ENCODE measurements at places on chromosomes 4 and X.

DNA sequence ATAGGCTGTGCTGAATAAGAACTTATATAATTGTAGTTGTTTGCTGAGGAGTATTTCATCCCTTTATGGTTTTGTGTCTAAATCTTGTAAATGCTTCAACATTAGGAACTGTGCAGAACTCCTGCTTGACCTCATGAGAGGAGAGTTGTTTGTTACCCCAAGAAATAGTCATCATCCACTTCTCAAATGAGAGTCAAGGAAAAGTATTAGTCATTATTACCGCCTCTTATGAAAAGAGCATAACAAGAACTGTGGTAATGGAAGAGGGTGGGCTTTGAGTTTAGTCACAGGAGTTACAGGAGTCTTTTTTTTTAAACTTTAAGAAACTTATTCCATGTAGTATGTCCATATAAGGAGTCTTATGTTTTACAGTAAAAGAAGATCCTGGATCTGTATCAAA lies 132.9 kb downstream of the RAP1GDS1 start:
- no peak for DNase-seq

DNA sequence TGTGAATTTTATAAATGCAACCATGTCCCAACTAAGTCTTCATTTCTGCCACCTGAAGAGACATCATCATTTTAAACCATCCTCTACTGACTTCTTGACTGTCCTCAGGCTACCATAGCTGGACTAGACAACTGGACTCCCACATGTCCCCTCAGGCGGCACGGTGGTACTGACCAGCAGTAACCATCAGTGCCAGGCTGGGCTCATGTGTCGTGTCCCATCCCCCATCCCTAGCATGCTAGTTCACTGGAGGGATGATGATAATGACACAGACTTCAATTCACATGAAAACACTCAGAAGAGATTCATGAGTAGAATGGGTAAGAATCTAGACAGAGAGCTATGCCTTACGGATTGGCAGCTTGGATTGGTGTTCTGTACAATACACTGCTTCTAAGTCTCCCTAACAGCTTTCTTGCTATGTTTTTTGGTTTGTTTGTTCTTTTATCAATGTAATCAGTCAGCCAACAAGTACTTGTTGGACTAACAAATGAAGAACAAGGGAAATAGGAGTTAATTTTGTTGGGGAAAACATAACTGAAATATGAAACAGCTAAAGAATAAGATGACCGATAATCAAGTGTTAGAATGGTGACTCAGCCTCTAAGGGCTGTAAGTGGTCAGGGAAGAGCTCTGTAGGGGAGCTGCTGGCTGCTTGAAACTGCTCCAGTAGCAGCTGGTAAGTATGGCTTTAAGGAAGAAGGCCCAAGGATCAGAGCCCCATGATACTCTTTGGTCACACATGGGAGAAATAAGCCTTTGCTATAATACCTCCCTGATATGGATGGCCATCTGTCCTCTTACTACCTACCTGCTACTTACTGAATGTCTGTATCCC lies 10.3 kb downstream of the ZDHHC9 start:
- no peak for DNase-seq

DNA sequence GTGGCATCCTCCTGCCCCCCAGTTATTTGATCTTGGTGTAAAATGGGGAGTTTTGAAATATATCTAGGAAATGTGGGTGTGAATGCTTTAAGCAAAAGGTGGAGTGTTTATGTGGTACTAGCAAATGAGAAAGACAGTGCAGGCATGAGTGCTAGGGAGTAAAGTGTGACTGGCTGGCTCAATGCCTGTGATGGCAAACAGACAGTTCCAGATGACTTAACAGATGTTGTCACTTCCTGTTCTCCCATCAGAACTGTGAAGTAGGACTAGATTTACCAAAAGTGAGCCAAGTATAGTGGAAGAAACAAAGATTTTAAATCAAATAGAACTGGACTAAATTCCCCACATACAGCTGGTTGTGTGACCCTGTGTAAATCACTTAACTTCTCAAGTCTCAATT lies 8.4 kb upstream of the AMOT start:
- DNase-seq, result no peak

- no peak for DNase-seq
These were observed 34.0 kb downstream of the BANK1 start for GRCh38 chr4:101824500-101824899.

DNA sequence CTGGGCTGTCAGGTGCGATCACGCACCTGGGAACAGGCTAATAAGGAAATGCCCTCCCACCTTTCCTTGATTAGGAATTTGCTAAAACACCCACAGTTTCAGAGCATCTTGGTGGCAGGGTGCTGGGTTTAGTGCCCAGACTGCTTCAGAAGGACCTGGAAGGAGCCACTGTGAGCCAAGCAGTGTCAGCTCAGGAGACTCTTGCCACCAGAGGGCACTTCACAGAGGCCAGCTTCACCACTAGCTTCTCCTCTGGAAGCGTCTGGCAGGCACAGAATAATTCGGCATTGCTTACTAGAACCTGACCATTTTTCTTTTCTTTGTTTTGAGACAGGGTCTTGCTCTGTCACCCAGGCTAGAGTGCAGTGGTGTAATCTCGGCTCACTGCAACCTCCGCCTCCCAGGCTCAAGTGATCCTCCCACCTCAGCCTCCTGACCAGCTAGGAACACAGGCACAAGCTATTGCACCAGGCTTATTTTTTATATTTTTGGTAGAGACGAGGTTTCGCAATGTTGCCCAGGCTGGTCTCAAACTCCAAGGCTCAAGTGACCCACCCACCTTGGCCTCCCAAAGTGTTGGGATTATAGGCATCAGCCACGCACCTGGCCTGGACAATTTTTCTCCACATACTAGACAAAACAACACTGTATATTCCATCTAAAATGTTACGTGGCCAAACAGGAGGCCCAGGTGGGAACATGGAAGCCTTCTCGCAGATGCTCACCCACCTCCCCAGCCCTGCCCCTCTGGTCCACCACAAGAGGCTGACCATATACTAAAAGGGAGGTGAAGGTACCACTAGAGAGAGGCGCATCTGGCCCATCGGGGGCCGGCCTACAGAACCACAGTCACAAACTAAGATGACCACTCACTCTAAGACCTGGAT lies 14.1 kb downstream of the NOP14 start:
- no peak for DNase-seq

DNA sequence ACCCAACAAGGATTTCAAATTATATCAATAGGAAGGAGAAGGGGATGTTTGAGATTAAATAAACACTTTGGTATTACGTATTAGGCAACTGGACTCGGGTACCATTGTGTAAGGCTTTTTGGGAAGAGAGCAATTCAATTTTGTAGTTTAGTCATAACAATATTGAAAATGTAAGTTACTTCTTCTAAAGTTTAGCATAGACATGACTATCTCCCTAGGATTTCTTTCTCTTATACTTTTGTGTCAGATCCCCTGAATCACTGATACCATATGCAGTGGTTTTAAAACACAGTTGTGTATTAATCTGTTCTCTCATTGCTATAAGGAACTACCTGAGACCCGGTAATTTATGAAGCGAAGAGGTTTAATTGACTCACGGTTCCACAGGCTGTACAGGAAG lies 123.8 kb upstream of the FAM9C start:
- no peak for DNase-seq

DNA sequence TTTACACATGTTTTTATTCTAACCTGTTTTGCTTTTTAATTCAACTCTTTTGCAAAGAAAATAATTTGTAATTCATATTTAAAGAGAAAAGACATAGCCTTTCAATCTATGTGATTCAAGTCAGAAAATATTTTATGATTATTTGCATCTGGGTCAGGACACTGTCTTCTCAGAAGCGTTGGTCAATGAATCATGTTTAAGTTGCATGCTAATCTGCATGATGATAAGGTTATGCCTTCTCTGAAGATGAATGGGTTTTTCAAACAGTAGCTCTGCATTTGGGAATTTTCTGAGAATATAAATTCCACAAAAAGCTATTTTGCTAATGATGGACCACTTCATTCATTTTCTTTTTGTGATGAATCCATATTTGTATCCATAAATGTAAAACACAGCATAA lies 282.5 kb downstream of the TMA16 start:
- DNase-seq, result no peak

DNA sequence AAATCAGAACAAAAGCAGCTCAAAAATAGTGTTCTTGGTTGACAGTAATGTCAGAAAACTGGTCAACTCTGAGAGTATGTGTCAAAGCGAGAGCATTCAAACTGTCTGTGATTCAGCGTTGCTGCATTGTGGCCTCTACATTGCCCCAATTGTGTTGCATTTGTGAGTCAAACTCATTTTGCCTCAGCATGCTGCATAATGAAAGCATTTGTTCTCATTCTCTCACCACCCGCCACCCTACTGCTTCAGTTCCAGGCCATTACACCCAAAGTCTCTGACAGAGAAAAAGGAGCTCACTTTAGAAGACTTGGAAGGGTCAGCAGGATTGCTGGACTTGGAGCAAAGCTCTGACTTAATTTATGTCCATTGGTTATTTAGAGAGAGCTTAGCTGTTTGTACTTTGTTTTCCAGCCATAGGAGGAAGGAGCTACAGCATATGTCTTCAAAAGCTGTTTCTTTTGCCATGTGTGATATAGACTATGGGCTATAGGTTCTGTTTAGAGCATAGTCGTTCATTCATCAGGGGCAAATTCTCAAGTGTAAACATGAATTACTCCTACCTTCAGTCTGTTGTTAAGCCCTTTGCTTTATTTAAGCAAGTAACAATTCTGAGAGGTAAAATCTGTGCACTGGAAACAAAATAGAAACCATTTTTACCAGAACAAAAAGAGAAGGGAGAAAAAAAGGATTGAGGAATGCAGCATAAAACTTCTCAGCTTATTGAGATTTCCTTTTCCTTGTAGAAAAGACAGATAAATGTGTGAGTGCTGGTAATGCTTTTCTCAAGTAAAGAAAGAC lies 153.4 kb upstream of the ANK2 start:
- no peak for DNase-seq

DNA sequence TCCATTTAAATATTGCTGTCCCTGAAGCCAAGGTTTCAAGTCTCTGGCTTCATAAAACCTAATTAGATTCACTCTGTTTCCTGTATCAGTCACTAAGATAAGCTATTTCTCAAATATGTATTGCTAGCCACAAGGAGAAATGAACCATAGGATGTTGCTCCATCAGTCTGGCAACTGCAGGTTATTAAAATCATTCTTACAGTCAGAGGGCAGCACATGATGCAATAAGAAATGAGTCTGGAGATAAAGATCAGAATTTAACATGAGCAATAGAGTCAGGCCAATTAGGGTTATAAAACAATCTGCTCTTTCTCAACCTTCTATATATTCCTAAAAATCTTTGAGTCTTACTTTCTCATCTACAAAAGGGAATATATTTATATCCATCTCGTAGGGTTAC lies 7.2 kb downstream of the PRKG2 start:
- DNase-seq, result no peak

DNA sequence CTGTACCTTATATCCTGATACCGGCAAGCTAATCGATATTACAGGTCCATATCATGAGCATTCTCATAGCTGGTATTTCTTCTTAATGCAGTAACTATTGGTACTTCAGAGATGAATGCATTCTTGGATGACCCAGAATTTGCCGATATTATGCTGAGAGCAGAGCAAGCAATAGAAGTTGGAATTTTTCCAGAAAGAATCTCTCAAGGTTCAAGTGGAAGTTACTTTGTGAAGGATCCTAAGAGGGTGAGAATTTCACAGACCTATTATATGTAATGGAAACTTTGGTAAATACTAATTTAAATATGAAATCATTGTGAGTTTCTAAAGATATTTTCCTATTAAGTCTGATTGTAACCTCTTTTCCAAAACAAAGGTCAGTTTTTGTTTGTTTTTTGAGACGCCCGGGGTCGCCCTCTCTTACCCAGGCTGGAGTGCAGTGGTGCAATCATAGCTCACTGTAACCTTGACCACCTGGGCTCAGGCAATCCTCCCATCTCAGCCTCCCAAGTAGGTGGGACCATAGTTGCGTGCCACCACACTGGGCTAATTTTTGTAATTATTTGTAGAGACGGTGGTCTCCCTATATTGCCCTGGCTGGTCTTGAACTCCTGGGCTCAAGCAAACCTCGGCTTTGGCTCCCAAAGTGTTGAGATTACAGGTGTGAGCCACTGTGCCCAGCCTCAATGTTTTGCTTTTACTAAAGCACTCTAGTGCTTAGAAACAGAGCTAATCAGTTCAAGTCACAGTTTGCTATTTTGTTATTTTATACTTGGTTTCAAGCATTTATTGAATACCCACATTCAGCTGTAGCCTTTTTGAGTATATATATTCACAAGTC lies 18.6 kb downstream of the PI4K2B start:
- DNase-seq, result no peak

DNA sequence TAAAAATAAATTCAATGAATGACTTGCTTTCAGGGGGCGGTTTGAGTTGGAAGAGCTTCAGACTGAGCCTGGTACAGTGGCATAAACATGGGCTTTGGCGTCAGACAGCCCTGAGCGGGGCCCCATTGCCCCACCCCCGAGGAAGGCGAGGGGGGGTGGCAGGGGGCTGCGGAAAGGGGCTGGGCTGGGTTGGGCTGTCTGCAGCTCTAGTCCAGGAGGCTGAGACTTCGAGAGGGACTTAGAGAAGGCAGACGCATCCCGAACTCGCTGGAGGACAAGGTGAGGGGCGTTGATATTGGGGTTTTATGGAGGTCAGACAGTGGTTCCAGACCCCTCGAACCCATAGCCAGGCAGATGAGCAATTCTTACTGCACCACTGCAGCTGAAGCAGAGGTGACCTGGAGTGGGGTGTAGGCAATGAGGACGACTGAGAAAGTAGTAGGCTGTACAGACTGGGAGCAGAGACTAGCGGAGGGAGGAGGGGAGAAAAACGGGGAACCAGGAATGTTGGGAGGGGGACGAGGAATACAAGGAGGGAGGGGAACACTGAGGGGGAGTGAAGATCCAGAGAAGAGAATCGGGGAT lies at the start of gene MAGED2:
Gene MAGED2 (plus strand): TSS at position 222 of the 585 bp plus-strand sequence. CDS start 1,587 bp downstream, outside the sequence.
- DNase-seq, result no peak

GRCh38 chr4:84126061-84126787 lies 372.9 kb downstream of the NKX6-1 start:
- DNase-seq, result no peak

DNA sequence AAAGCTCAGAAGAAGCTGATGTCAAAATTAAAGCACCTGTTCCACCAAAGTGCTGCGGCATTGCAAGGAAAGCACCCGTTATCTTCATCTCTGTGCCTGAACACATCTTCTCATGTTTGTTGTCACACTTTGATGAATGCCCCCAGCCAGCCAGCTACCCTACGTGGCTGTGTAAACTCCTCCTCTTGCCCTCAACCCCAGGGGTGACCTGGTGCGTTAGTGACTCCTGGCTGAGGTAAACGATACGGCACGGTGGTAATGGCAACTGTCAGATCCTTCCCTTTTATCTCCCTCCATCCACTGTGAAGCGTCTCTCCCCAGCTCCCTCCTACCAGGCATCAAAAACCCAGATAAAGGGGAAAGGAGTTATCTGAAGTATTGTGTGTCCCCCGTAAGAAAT lies 90.6 kb upstream of the WWC2 start:
- DNase-seq, result no peak

GRCh38 chr4:38743866-38744265 lies 38.9 kb downstream of the TLR10 start:
- DNase-seq, result no peak

DNA sequence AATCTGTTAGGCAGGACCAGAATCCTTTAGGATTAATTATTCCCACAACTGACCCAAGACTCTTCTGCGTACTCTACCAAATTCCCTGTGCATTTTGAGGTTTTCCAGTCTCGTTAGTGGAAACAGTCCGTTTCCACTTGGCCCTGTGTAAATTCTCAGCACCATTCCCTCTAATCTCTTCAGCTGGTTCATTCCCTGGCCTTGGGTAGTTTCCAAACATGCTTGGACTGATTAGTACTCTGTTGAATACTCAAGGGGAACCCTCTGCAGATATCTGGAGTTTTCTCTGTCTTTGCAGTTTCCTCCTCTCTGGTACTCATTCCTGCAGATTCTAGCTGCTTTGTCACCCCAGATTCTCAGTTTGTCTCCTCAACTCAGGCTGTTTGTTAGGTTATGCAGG lies 80.4 kb downstream of the ZFX start:
- no peak for DNase-seq

Measured in NCI-H2107 (cell line).